ENCODE measurements at places on chromosomes 7 and 10. TPM values are rescaled to one million over a fixed set of nuclear protein-coding genes. Genes with fewer than 3 reads are reported as not detected.

The NDUFB2 gene
- total RNA-seq = 170 TPM

The C10orf53 gene
- total RNA-seq = not detected

The MLXIPL gene
- not detected for total RNA-seq

The GRID1 gene
- not detected for total RNA-seq

The HECTD2 gene
- total RNA-seq = 6.8 TPM

The NET1 gene
- 48.8 TPM for total RNA-seq

The GRM3 gene
- total RNA-seq = not detected

The BCAP29 gene
- total RNA-seq = 42.7 TPM

The PLXDC2 gene
- total RNA-seq = 0.05 TPM

The MGMT gene
- total RNA-seq = 24.8 TPM

The CHST3 gene
- total RNA-seq = 0.05 TPM

The MOGAT3 gene
- total RNA-seq = not detected

The CCDC3 gene
- 0.12 TPM for total RNA-seq

The SP8 gene
- not detected for total RNA-seq

The ZNF727 gene
- not detected for total RNA-seq

The TMEM229A gene
- total RNA-seq = not detected

The EIF4EBP2 gene
- total RNA-seq = 51.7 TPM

The LIPF gene
- total RNA-seq = not detected

The SPDYE9 gene
- not detected for total RNA-seq

The SUMF2 gene
- 115 TPM for total RNA-seq

The SFXN2 gene
- 30.1 TPM for total RNA-seq

The SCART1 gene
- total RNA-seq = 0.82 TPM

The SPDYE18 gene
- total RNA-seq = 0.70 TPM

The ATG9B gene
- total RNA-seq = 3.4 TPM

The ELN gene
- not detected for total RNA-seq

The NOS3 gene
- 6.4 TPM for total RNA-seq

The PON1 gene
- not detected for total RNA-seq

The EPHA1 gene
- 0.47 TPM for total RNA-seq

The CYP3A5 gene
- total RNA-seq = not detected

The SUN3 gene
- not detected for total RNA-seq

The OR6V1 gene
- total RNA-seq = not detected

The ZNF138 gene
- 6.9 TPM for total RNA-seq

The CALCR gene
- total RNA-seq = not detected

The CLDN3 gene
- total RNA-seq = not detected

The HOXA2 gene
- not detected for total RNA-seq

The CRYGN gene
- not detected for total RNA-seq

The C10orf67 gene
- total RNA-seq = 0.07 TPM

The RAMP3 gene
- total RNA-seq = not detected

The BICC1 gene
- 0.14 TPM for total RNA-seq

The STYXL1 gene
- 42.6 TPM for total RNA-seq

The SFTPD gene
- total RNA-seq = not detected

The CYP2C19 gene
- total RNA-seq = not detected

The CPED1 gene
- total RNA-seq = not detected

The ITGA8 gene
- not detected for total RNA-seq

The FAM241B gene
- 2.6 TPM for total RNA-seq

The FAM131B gene
- total RNA-seq = 2.3 TPM

The OR2A1 gene
- total RNA-seq = not detected

The TET1 gene
- 2.2 TPM for total RNA-seq

The TMEM60 gene
- total RNA-seq = 13.2 TPM

The COA1 gene
- total RNA-seq = 73.0 TPM

The NUTM2D gene
- 3.0 TPM for total RNA-seq

The BAMBI gene
- 0.41 TPM for total RNA-seq

Data from activated CD8-positive, alpha-beta memory T cell treated with anti-CD3 and anti-CD28 coated beads, Interleukin-2, amount 10 ng/mL, durations not matched to agents 7 days and 5 days (primary cell).